ENCODE measurements at places on chromosomes 12 and 14.

DNA sequence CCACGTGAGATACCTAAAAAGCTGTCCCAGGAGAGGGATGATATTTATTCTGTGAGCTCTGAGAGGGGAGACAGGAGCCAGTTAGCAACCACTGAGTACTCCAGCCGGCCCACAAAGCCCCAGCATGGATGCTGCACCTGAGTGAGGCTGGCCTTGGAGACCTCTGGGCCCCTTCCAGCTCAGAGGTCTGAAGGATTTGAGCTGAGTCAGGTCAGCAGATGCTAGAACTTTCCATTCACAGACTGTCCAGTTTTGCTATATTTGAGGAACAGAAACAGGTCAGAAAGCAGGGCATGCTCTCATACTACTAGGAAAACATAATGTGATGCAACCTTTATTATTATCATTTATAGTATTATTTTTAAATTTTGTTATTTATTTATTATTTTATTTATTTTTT is 15.0 kb upstream of the MAPKAPK5 start:
- no peak for DNase-seq

- DNase-seq: no peak
Observed at GRCh38 chr12:52702338-52702737, 986 bp downstream of the KRT77 start.

GRCh38 chr12:124452576-124453331 is 114.7 kb downstream of the NCOR2 start:
- no peak for DNase-seq

DNA sequence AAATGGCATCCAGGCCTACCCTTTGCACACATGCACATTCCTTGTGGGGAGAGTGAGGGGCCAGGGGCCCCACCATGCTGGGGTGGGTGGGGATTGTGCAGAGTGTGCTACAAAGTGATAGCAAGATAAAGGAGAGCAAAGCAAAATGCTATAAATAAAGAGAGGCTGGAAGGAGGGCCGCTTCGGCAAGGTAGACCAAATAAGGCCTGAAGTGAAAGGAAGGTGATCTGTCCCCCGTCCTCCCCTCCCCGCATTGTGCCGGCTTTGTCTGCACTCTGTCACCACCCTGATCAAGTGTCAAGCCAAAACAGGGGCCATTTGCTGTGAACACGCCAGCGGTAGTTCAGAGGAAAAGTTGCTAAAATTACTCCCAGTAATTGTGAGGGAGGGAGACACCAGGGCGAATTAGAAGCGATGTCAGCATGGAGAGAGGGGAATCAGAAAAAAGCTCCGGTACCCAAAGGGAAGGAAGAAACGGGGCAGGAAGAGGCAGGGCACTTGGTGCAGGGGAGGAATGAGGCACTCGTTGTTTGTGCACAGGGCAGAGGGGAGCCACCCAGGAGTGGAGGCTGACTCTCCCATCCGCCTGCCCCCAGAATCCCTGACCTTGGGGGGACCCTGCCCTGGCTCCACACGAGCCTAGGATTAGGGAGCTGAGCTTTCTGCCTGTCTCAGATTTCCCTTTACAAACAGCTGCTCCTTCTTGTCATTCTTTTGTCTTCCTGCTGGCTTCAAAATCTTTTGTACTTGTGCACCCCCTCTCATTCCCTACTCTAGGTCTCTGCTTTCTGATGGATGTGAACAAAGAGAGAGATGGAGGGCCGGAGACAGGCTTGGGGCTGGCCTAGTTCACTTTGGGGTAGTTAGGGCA is 2.9 kb upstream of the MYH7 start:
- no peak for DNase-seq

GRCh38 chr14:22517117-22517720 is 71.8 kb downstream of the DAD1 start:
- no peak for DNase-seq

- no peak for DNase-seq
Observed at GRCh38 chr12:22082190-22082701, 36.2 kb downstream of the CMAS start.

- DNase-seq: no peak
Observed at GRCh38 chr14:65864984-65865383, 452.5 kb downstream of the FUT8 start.

DNA sequence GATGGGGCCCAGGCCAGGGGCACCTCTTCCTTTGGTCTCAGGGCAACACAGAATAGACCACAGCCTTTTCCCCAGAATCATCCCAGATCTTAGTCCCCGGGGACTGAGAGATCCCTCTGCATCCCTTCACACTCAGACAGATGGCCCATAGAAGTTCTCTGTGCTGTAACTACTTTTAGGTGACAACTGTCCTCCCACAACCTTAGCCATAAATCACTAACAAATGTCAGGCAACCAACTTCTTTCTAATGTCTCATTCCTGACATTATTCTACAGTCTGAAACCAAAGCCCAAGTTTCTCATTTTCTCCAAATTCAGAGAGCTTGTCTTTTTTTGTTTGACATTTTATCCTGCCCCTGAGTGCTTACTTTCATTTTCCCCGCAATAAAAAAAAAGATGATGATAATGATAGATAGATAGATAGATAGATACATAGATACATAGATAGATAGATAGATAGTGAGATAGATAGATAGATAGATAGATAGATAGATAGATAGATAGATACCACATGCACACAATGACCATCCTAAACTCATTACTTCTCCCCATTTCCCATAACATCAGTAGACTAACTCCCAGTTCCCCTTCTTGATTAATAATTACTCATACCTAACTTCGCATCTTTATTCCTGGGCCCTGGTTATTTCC is 28.6 kb downstream of the DUSP6 start:
- DNase-seq: no peak

Data from CD4-positive, alpha-beta T cell treated with Interferon gamma for 1 hour (primary cell).